ENCODE measurements at places on chromosomes 6 and 20. TPM values are rescaled to one million over a fixed set of nuclear protein-coding genes. Genes with fewer than 3 reads are reported as not detected.
A peak's percentile ranks its signal among the peaks of the same experiment; 100 is the strongest.

DNA sequence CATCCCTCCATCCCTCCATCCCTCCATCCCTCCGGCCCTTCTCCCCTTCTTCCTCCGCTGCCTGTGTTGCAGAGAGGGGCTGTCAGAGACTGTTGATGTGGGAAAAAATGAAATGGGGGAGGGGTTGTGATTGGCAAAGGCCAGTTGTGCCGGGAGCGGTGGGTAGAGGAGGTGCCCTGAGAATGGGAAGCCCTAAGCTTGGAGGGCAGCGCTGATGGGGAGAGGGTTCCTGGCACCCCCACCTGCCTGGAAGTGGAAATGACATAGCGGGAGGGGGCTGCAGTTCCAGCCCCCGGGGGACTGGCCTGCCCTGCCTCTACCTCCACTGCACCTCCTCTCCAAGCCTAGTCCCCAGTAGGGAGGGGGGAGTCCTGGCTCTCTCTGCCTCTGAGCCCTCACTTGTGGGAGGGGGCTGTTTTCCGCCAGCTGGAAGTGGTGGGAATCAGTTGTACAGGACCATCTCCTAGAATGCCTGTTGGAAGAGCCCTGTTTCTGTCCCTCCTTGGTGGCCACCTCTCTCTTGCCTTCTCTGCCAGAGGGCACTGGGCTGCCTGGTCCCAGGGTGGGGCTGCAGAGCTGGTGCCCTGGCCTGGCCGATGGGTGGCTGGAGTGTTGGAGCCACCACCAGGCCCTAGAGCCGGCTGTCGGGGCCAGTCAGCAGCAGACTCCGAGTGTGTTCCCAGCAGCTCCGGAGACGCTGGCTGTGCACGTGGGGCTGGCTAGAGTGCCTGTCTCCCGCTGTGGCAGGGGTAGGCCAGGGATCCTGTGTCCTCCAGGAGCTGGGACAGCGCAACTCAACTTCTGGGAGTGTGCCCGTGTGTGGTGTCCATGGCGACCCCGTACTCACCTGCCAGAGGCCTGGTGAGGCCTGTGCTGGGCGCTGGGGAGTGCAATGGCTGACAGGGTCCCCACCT, 1.5 kb downstream of the DLGAP4 start:
- H3K4me3 ChIP-seq = peak overlapping the region; percentile 30
- no peak for DNase-seq
- H3K36me3 ChIP-seq = no peaks in the 10 kb centered on the region
- peaks cover 83% of the 10 kb centered on the region for H3K27me3 ChIP-seq
- H3K4me1 ChIP-seq = peaks cover 2% of the 10 kb centered on the region
- no peak overlapping the region for H3K27ac ChIP-seq

DNA sequence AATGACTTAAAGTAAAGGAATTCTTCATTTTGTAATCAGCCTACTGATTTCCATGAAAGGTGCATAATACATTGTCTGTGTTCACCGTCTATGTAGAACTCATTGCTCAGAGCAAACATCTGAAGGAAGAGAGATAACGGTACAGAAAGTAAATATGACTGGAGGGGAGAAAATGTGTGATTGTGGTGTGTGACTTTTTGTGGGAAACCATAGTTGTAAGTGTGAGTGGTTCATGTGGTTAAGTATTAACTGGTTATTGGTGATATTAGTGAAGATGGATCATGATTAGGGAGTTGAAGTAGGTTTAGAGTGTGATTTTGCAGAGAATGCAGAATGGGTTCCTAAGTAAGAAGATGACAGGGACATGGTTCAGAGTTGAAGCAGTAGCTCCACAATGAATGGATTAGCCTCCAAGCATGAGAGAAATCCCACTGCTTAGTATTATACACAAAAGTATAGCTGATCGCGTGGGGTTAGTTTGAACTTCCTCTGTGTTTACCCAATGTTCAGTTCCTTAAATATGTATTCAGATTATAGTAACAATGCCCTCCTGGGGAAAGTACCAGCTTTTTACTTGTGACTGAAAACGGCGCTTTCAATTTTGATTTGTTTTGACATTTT, 368.9 kb downstream of the UTRN start:
- H3K4me3 ChIP-seq = no peak overlapping the region
- H3K27ac ChIP-seq = peak overlapping the region; percentile 70

DNA sequence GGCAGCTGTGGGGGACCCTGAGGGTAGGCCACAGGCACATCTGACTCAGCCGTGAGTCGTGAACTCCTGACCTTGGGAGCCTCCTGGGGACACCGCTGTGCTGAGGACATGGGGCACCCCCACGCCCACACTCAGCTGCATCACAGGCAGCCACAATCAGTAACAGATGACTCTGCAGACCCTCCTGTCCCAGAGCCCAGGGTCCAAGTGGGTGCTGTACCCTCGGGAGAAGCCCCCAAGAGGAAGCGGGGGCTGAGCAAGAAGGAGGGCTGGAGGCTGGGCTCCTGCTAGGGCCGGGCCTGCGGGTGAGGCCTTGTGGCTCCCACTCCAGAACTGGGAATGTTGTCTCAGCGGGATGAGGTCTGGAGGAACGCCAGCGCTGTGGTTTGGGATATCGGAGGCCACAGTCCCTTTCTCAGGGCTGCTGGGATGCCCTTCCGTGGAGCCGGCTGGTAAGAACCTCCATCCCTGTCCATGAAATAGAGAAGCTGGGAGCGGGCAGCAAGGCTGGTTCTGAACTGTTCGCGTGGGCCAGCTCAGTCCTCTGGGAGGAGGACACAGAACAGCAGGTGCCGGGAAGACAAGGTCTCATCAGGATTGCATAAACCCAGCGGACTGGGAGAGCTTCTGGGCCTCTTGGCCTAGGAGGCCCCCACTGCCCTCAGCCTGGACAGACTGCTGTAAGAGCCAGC, 3.1 kb upstream of the LAMA5 start:
- no peak overlapping the region for H3K4me3 ChIP-seq
- no peak overlapping the region for H3K27ac ChIP-seq
- H3K4me1 ChIP-seq = peaks cover 17% of the 10 kb centered on the region
- DNase-seq = no peak
- peaks cover 2% of the 10 kb centered on the region for H3K36me3 ChIP-seq
- H3K27me3 ChIP-seq = no peaks in the 10 kb centered on the region

ATAT1 gene
- total RNA-seq = 74.2 TPM

- peak overlapping the region; percentile 75 for H3K4me3 ChIP-seq
- no peaks in the 10 kb centered on the region for H3K27me3 ChIP-seq
- peaks cover 30% of the 10 kb centered on the region for H3K4me1 ChIP-seq
- peaks cover 2% of the 10 kb centered on the region for H3K36me3 ChIP-seq
Measured at GRCh38 chr6:111260570-111261298, 173.4 kb downstream of the SLC16A10 start.

GRCh38 chr20:11894062-11894461, 23.6 kb upstream of the BTBD3 start:
- H3K27me3 ChIP-seq = no peaks in the 10 kb centered on the region
- DNase-seq = no peak
- H3K4me1 ChIP-seq = peaks cover 34% of the 10 kb centered on the region
- no peak overlapping the region for H3K27ac ChIP-seq
- no peak overlapping the region for H3K4me3 ChIP-seq

GRCh38 chr20:40681684-40682083, 7.4 kb downstream of the MAFB start:
- H3K27ac ChIP-seq = no peak overlapping the region
- no peak for DNase-seq
- no peaks in the 10 kb centered on the region for H3K36me3 ChIP-seq
- H3K4me3 ChIP-seq = no peak overlapping the region

DNA sequence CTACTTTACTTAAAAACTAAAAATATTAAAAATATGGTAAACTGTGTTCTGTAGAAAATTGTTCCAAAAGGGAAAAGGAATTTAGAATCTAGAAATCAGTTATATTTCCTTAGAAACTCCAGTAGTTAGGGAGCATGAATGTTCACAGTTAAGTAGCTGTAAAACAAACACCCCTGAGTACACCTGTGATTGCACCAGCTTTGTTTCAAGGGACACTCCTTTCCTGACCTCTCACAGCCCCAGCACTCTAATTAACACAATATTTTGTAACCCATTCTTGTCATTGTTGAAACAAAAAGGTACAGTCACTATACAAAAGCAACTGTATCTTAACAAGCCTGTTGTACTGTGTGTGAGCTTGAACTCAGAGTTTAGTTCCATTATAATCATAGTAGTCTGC, 72.3 kb downstream of the NCOA7 start:
- H3K36me3 ChIP-seq = no peaks in the 10 kb centered on the region
- peaks cover 8% of the 10 kb centered on the region for H3K4me1 ChIP-seq
- H3K4me3 ChIP-seq = no peak overlapping the region
- no peaks in the 10 kb centered on the region for H3K27me3 ChIP-seq
- no peak overlapping the region for H3K27ac ChIP-seq
- DNase-seq = no peak

DNA sequence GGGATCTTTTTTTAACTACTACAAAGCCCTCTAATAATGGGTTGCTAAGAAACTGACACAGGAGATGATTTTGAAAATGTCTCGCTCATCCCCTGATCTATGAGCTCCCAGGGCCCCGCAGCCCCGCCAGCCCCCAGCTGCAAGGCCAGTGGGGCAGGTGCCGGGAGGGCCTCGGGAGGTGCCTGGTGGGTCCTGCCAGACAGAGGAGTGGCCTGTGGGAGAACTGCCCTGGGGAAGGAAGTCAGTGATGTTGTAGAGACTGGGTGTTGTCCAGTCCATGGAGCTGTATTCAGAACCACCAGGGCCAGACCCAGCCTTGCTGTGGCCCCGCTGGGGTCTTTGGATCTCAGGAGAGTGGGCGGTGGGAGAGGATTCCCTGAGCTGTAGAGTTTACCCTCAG, 258.7 kb downstream of the TAF4 start:
- no peak overlapping the region for H3K4me3 ChIP-seq
- peaks cover 4% of the 10 kb centered on the region for H3K4me1 ChIP-seq
- no peak overlapping the region for H3K27ac ChIP-seq
- H3K36me3 ChIP-seq = no peaks in the 10 kb centered on the region
- DNase-seq = no peak
- peaks cover 19% of the 10 kb centered on the region for H3K27me3 ChIP-seq

DNA sequence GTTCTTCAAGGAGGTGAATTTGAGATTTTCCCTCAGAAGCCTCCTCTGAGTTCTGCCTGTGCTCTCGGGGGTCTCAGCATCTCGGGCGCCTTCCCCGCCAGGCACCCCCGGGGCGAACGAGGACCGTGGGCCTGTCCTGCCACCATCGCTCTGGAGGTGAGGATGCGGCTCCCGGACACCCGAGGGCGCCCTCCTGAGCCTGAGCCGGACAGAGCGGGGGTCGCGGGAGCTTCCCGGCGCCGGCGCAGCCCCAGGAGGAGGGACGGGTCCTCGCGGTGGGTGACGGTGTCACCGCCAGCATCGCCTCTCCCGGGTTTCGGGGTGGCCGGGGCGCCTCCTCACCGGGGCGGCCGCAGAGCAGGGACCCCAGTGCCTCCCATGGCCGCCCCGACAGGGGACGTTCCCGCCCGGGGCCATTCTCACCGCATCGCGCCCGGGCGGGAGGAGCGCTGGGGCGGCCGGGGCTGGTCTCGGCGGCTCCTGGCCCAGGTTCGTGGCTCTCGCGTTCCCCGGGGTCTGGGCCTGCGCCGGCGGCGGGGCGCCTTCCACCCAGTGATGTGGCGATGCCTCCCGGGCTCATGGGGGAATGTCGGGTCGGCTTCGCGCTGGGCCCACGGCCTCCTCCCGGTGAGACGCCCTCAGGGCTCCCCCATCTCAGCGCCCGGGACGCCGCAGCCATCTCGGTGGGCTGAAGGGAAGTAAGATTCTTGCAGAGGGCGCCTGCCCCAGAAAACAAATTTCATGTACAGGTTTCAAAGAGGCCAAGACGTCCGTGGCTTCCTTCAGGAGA, 210.5 kb downstream of the ERMARD start:
- no peak overlapping the region for H3K27ac ChIP-seq
- H3K27me3 ChIP-seq = peaks cover 12% of the 10 kb centered on the region
- H3K4me1 ChIP-seq = peaks cover 12% of the 10 kb centered on the region
- H3K36me3 ChIP-seq = peaks cover 7% of the 10 kb centered on the region
- peak overlapping the region; percentile 61 for H3K4me3 ChIP-seq

- peak overlapping the region; percentile 100 for H3K27ac ChIP-seq
- H3K4me3 ChIP-seq = peak overlapping the region; percentile 100
- H3K36me3 ChIP-seq = peaks cover 3% of the 10 kb centered on the region
- H3K27me3 ChIP-seq = no peaks in the 10 kb centered on the region
Measured at GRCh38 chr6:110814102-110815014, 911 bp downstream of the CDK19 start.

GRCh38 chr6:91877994-91878393, 1291.1 kb upstream of the MAP3K7 start:
- no peaks in the 10 kb centered on the region for H3K36me3 ChIP-seq
- H3K4me1 ChIP-seq = no peaks in the 10 kb centered on the region
- DNase-seq = no peak
- no peak overlapping the region for H3K4me3 ChIP-seq
- no peaks in the 10 kb centered on the region for H3K27me3 ChIP-seq
- H3K27ac ChIP-seq = no peak overlapping the region

FHL5 gene
- total RNA-seq = not detected

MYO6 gene
- total RNA-seq = 110 TPM

CDK19 gene
- 26.2 TPM for total RNA-seq

DNA sequence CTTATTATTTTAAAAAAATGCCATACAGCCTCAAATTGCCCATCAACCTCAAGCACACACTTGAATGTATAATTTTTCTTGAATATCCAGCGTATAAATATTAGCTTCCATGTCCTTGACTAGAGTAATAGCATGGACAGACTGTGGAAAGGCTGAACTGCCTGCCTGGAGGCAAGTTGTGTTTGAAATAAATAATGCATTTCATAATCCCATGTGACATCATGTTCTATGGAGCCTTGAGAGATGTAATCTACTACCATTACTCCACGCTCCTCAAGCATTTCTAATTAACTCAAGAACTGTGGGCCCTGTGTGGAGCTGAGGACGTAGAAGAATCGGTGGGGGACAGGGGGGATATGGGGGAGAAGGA, 94.2 kb downstream of the CDS2 start:
- H3K4me3 ChIP-seq = no peak overlapping the region
- no peak overlapping the region for H3K27ac ChIP-seq
- no peaks in the 10 kb centered on the region for H3K36me3 ChIP-seq
- DNase-seq = no peak
- H3K27me3 ChIP-seq = no peaks in the 10 kb centered on the region
- H3K4me1 ChIP-seq = peaks cover 2% of the 10 kb centered on the region

DNA sequence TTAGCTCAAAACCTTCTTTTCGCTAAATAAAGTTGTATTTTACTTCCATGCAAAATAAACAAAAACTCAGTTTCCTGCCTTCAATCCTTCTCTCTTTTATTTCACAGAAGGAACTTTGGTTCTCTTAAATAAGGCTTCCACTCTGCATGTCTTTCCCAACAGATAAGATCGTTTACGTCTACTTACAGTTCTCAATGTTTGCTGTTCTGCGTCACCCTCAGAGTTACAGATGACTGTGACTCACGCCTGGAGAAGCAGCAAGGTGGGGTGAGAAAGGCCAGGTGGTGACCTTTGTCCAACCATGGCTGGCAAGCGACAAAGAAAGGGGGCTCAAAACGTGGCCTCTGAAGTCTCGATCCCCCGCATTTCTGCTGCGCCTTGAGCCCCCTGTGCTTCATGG, 51.4 kb upstream of the RPS6KA2 start:
- no peak for DNase-seq
- peak overlapping the region; percentile 93 for H3K27ac ChIP-seq
- H3K36me3 ChIP-seq = peaks cover 5% of the 10 kb centered on the region
- H3K4me3 ChIP-seq = no peak overlapping the region

NUP153 gene
- total RNA-seq = 50.3 TPM

MYLK4 gene
- total RNA-seq = 0.60 TPM

GRCh38 chr20:61726979-61727378, 338.7 kb downstream of the TAF4 start:
- H3K27me3 ChIP-seq = peaks cover 6% of the 10 kb centered on the region
- no peaks in the 10 kb centered on the region for H3K36me3 ChIP-seq
- no peak overlapping the region for H3K27ac ChIP-seq
- DNase-seq = no peak
- no peak overlapping the region for H3K4me3 ChIP-seq
- peaks cover 5% of the 10 kb centered on the region for H3K4me1 ChIP-seq

ADTRP gene
- total RNA-seq = not detected
